ENCODE measurements at places on chromosomes 3 and 15.
A peak's percentile ranks its signal among the peaks of the same experiment; 100 is the strongest.

- DNase-seq = no peak
These were observed 104.6 kb downstream of the IL1RAP start for GRCh38 chr3:190618330-190619030.

DNA sequence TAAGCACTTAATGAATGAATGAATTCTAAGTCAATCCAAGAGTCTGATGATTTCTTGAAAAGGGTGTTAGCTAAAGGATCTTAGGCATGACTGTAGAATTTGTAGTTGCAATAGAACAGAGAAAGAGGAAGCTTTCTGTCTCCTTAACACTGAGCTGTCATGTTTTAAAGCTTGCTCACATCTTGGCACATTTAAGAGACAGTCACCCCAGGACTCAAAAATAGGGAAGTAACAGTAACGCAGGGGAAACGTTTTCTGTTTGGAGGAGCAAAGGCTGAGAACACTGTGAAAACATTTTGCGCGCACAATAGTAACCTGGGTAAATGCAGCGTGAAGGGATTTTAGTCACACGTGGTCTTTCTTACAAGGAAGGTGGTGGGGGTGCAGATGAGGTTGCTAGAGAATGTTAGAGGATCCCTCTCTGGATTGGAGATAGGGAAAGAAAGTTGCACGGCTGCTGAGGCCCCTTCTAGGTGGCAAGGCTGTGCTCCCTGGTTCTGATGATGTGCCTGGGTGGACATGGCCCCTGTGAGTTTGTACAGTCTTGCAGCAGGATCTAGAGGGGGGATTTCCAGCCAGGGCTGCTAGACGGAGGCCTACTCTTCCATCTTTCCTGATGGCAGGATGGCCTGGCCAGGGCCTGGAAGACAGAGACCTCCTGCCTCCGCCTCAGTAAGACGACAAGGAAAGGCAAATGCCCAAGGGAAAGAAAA, 12.0 kb downstream of the STARD5 start:
- no peak for DNase-seq

- no peak for DNase-seq
These were observed 67.1 kb downstream of the ARMC8 start for GRCh38 chr3:138254216-138254615.

DNA sequence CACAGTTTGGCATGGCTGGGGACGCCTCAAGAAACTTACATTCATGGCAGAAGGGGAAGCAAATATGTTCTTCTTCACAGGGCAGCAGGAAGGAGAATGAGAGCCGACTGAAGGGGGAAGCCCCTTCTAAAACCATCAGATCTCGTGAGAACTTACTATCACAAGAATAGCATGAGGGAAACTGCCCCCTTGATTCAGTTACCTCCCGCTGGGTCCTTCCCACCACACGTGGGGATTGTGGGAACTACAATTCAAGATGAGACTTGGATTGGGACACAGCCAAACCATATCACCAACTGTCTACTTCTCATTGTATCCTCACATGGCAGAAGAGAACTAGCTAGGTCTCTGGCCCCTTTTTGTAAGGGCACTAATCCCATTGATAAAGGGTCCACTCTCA, 30.5 kb downstream of the CCDC32 start:
- no peak for DNase-seq

- DNase-seq = no peak
These were observed 27.9 kb upstream of the SLC41A3 start for GRCh38 chr3:126111566-126112475.

GRCh38 chr15:98760112-98760826, 111.9 kb downstream of the IGF1R start:
- no peak for DNase-seq

DNA sequence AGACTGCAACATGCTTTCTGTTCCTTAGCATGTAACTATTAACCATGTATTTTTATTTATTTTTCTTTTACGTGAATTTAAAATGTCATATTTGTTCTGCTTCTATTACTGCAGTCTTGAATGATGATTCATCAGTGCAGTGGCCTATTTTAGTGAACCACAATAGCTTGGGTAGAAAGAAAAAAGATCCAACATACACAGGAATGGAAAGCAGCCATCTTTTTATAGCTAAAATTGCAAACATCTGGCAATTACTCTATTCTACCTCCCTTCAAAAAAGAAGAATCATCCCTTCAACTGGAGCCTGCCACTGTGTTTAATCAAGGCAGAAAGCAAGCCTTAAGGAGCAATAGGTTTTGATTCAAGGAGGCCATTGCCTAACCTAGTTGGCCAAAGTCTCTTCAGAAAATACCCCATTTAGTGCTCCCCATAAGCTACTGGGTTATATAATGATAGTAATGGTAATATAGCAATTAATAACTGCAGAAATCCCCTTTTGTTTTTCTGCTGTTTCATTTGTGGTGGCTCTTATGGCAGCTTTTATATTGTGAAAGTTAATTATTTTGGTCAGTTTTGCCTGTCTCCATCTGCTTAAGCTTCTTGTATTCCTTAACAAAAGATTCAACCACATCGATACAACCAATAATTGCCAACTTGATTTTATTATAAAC, 267.3 kb downstream of the LPP start:
- no peak for DNase-seq

- no peak for DNase-seq
These were observed 54.1 kb upstream of the TFRC start for GRCh38 chr3:196135693-196136639.

- no peak for DNase-seq
These were observed 109.9 kb downstream of the DNAJB8 start for GRCh38 chr3:128356822-128357221.

GRCh38 chr15:98397419-98397818, 250.9 kb upstream of the IGF1R start:
- DNase-seq = no peak

GRCh38 chr3:132721479-132722164, 587 bp downstream of the NPHP3 start:
- DNase-seq = no peak

DNA sequence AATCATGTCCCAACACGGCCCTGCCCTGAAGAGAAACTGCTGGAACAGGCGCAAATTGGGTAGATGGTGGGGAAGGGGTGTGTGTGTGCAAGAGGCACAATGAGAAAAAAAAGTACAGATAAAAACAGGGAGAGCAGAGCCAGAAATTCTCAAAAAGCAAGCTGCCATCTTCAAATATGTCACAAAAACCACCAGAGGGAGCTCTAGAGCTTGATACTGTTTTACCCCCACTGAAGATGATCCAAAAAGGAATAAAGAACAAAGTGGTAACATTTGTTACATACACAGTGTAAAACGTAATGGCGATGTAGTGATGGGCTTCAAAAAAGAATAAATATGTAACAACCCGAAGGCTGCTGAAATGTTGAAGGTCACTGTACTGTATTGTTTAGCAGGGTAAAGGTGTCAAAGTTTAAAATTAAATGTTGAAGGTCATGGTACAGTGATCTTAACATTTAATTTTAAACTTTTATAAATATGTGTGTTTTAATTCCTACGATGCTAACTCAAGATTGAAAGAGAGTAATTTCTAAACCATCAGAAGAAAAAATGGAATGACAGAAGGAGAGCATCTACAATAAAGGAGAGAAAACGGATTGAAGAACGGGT, 6.0 kb downstream of the SNRPA1 start:
- DNase-seq = no peak

DNA sequence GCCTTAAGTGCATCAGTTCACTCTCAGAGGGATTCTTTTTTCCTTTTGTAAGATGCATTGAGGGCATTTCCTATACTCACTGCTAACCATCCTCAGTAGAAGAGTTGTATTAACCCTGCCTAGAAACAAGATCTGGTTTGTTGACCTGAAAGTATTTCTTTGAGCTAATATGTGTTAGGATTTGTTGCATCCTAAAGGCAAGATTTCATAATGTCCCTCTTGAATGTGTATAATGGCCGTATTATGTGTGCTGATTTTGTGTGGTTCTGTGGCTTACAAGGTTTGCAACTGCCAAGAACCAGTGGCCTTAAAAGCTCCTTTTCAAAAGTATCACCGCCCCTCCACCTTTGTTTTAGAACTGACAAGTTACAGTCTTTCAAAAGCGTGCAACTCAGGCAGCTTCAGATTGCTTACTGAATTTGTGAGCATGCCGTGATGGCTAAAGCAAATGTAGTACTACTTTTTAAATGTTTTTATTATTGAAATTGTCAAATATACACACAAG, 182.0 kb upstream of the BHLHE40 start:
- DNase-seq = no peak

- no peak for DNase-seq
These were observed 15.7 kb upstream of the PPARG start for GRCh38 chr3:12273045-12273695.

DNA sequence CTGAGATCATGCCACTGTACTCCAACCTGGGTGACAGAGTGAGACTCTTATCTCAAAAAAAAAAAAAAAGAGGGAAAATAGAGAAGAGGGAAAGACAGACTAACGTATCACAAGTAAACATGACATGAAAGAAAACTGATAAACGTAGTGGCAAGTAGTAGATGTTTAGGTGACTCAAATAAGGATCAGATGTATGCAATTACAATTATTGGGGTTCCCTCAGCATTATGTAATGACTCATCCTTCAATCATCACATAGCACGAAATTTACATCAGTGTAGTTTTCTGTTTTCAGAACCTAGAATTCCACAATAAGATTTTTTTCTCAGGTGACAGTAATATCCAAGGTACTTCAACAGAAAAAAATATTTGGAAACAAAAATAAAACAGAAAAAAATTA, 46.6 kb downstream of the DPP8 start:
- DNase-seq = no peak

GRCh38 chr3:194573680-194574437, 59.4 kb downstream of the TMEM44 start:
- DNase-seq = no peak

- DNase-seq = no peak
These were observed 33.0 kb downstream of the FBXL22 start for GRCh38 chr15:63630036-63630751.

GRCh38 chr15:32688151-32688639, 29.6 kb upstream of the GREM1 start:
- DNase-seq = peak; percentile 64

DNA sequence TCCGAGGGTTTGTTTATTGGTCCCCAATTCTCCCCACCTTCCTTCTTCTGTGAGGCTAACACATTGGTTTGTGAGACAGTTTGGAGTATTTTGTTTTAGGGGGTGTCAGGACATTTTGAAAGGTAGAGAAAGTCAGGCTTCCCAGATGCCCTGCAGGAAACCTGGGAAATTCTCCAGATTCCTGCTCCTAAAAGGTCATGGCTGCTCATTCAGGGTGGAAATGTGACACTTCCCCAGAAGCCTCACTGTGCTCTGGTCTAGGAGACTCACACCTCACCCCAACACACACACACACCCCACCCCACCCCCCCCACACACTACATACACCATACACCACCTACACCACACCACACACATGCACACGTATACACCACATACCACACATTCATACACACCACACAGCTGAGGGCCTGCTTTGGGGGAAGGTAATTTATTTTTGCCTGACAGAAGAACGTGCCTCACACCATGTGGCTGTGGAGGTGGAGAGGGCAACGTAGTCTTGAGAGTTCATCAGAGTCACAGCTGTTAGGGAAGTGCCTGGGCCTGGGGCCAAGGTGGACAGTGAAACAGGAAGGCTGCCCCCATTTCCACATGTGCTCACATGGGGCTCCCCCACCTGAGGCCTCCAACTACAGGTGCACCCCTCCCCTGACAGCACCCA, 40.4 kb upstream of the LIMD1 start:
- no peak for DNase-seq

DNA sequence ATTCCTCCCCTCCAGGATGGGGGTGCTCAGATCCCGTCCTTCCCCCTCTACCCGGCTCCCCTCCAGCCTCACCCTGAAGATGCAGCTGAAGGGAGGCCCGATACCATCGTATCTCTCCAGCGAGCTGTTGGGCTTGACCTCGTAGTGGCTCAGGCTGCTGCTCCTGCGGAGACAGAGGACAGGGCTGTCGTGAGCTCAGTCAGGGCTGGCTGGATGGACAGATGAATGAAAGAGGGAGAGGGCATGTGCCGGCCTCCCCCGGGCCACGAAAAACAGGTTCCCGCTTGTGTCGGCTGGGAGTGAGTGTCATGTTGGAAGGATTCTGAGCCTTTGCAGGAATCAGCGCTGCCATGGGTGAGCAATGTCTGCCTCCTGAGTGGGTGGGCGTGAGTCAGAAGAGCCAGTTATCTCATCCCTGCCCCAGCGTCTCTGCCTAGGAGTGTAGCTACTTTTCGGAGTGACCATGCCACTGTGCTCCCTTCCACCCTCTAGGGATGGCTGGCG, 35.2 kb downstream of the FEM1B start:
- DNase-seq = no peak

GRCh38 chr3:46717447-46718231, at the start of gene PRSS50:
PRSS50 (minus strand) TSS chr3:46717869; CDS start chr3:46717824, 45 bp downstream.
- DNase-seq = no peak

DNA sequence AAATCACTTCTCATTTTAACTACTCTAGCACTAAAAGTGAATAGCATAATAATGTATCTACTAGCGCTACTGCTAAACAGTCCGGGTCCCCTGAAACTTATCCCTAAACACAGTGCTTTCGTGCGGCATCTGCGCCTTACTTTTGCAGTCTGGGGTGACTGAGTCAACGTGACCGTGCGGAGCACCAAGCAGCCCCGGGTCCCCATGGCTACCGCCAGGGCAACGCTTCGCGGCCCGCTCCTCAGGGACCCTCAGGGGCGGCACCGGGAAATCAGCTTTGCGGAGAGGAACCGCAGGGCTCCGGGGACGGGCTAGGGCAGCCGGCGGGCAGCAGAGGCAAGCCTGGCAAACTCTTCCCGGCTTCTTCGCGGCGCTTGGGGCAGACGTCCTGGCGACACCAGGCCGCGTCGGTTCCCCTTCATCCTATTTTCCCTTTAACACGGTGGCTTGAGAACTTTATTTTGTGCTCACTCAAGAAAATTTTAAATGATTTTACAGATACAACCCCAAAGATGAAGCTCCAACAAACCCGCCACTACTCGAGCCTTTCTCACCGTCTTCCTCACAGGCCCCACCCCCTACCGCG, 757 bp upstream of the DIPK2A start:
- no peak for DNase-seq

- DNase-seq = no peak
These were observed 4.4 kb downstream of the NAA50 start for GRCh38 chr3:113741620-113742019.

DNA sequence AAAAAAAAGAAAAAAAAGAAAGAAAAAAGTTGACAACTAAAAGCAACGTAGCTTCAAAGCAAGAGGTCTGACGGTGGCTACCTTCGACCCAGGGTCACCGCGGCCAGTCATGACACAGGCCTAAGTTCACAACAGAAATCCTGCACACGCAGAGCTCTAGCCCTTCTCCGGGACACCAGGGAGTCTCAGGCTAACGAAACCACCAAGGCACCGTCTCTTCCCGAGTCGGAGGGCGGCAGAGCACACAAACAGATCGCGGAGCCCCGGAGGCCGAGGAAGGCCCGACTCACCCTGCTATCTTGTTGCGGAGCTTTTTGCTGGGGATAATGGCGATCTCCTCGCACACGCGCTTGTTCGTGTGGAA, 584 bp downstream of the RPS17 start:
- DNase-seq = no peak

- DNase-seq = no peak
These were observed 98.5 kb upstream of the ROBO2 start for GRCh38 chr3:76941376-76941775.

DNA sequence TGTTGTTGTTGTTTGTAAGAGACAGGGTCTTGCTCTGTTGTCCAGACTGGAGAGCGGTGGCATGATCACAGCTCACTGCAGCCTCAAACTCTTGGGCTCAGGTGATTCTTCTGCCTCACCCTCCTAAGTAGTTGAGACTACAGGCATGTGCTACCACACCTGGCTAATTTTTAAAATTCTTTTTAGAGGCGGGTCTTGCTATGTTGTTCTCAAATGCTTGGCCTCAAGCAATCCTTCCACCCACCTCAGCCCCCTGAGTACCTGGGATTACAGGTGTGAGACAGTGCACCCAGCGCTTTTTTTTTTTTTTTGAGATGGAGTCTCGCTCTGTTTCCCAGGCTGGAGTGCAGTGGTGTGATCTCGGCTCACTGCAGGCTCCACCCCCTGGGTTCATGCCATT, 46.7 kb downstream of the TMOD3 start:
- DNase-seq = no peak

Data from NCI-H2081 treated with DMSO at 0.1 percent for 48 hours (cell line).